ENCODE measurements at places on chromosomes 2 and 18.
A peak's percentile ranks its signal among the peaks of the same experiment; 100 is the strongest.

DNA sequence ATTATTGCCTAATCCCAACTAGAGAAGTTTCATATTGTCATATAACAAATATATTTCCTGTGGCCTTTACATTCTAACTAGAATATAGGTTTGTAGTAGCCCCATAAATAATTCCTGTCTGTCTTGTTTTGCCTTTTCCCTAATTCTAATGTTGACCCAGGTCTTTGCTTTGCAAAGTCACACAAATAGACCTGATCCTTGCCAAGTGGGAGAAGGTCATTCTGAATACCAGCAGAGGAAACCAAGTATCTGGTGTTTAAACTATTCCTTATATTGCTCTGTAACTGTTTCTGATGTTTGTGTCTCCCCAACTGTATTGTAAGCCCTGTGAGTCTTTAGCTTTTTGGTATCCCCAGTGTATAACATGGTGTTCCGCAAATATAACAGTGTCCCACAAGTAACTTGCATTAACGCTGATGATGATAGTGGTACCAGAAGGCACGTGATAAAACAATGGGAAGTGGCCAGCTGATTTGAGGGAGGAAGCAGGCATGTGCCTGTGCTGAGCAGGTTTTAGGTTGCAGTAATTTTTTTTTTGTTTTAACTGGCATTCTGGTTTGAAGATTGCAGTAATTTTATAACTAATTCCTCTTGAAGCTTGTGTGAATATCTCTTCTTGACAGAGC, 11.1 kb downstream of the HADHB start:
- no peak for DNase-seq

DNA sequence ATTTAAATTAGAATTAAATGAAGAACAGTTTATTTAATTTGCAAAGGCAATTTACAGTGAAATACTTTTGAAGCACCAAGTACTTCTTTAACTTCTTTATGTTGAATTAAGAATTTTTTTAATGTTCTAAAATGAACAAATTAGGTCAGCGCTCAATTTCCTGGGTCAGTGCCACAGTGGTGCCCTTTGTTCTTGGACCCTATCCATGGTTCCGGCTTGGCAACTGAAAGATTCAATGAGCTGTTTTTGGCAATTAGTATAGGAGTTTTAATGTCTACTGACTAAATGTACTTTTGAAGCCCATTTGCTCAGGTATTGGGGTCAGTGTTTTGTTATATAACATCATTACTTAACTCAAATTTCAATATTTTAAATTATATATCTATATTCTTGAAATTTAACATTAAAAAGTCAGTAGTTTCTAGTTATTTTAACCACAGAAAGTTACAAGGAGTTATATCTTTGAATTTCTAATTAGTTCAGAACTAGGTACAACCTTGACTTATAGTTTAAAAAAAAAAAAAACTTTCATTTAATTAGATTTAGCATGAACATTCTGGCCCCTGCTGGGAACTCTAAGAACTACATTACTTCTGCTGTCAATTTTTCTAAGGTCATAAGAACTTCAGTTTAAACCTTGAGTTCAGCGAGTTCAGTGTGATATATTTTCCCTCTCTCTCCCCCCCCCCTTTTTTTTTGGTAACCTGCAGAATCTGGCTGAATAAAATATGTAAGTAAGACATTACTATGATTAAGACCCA, 7.6 kb upstream of the MSTN start:
- no peak for DNase-seq

GRCh38 chr18:38792731-38793130, 1227.1 kb upstream of the CELF4 start:
- DNase-seq = no peak

- DNase-seq = no peak
Observed at GRCh38 chr2:236977852-236978398, 107.8 kb upstream of the COPS8 start.

DNA sequence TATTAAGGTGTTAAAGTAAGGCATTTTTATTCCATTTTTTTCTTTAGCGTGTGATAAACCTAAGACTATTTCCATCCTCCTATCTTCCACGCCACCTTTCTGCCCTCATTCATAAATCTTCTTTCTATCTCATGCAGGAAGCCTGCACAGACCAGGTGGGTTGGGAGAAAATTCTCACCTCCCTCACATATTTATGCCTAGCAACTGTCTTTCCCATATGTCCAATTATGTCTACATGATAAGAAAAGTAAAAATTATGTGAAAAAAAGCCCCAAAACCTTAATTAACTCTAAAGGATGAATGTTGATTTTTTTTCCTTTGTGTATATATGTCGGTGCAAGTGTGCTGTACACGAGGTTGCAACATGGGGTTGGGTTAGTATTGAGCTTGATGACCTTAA, 225.6 kb upstream of the GCFC2 start:
- no peak for DNase-seq

DNA sequence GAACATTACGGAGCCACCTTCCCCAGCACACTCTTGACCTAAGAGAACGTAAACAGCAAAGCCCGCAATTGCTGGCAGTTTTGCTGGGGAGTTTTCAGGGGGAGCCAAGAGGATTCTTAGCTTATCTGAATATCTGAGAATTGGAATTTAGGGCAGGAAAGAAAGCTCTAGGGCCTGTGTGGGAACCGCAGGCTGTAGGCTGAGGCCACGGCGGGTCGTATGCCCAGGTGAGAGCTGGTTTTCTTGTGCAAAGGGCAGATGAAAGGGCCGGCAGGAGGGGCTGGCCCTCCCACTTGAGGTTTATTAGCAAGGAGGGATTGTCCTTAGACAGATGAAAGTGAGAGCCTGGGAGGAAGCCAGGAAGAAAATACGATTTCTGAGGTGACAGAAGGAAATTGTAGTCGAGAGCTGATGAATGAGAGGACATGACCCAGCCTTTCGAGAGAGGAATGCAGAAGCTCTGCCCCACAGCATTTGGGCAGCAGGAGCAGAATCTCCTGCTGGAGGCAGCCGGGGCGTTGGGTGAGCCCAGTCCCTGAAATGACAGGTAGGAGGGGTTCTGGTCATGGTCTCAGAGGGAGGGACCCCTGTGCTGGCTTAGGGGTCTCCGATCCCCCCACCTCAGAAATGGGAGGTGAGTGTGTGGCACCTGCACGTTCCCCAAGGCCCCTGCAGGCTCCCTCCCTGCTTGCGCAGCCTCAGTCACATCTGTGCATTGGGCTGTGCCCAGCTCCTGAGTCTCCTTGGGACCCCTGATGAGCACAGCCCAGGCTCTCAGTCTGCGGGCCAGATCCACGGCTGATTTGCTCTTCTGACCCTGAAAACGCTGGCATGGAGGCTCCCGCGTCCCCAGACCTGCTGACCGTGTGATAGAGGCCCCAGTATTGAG, 61.1 kb downstream of the CABLES1 start:
- DNase-seq = no peak

- DNase-seq = no peak
Observed at GRCh38 chr2:69773206-69773605, 31.3 kb downstream of the ANXA4 start.

DNA sequence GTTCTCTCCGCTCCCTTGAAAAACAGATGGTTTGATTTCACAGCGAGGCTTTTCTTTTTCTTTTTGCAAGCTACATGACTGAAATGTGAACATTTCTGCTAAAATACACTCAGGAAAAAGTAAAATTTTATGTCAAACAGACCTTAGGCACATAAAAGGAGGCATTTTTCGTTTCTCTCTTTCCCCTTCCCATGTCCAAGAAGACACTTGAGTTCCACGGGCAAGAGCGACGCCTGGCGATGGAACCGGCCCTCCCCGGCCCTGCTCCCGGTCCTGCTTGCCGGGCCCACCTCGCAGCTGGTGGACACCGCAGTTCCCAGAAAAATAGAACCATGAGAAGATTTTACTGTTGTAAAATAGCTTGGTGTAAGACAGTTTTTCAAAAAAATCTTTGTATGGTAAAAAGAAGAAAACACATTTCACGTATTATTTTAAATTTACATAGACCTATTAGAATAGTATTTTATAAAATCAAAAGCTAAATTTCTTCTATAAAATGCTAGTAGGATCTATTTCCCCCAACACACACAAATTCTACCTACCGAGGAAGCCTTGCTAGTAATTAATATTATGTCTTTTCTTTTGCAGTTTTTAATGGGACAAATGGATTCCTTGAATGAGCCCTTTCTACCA, 2.3 kb upstream of the ALKAL2 start:
- DNase-seq = no peak

GRCh38 chr2:101356521-101356920, 30.8 kb downstream of the CREG2 start:
- DNase-seq = no peak

- no peak for DNase-seq
Observed at GRCh38 chr2:8993196-8993901, 10.1 kb downstream of the MBOAT2 start.

GRCh38 chr2:65662654-65663432, 230.4 kb upstream of the SPRED2 start:
- DNase-seq = no peak

DNA sequence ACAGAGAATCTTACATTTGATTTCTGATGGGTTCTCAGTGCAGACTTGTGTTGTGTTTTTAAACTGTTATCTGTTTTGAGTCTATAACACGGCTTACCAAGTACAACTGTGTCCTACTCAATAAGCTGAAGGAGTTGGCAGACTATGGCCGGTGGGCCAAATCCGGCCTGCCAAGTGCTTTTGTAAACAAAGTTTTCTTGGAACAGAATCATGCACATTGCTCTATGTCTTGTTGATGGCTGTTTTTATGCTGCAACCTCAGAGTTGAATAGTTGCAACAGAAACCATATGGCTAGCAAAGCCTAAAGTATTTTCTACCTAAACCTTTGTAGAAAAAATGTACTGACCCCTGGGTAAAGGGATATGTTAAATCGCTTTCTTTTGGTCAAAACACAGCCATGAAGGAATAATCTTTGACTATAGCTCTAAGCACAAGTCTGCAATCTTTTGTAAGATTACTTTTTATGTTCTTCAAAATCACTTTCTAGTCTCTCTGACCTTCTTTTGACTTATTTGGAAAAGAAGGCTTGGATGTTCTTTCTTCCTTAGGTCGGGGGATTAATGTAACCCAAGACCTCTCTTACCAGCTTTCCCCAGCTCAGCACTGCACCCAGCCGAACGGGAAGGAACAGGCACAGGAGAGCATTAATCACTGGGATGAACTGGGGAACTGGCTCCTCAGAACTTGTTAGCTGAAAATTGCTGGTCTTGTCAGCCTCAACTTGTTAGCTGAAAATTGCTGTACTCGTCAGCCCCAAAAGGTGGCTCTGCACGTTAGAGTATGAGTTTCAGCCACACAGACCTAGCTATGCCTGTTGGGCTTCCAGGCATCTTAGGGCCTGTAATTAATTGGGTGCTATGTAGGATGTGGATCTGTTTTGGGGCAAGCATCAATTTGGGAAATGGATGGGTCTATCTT, 75.4 kb downstream of the CD8B2 start:
- DNase-seq = no peak

- DNase-seq = no peak
Observed at GRCh38 chr2:220991972-220992371, 580.1 kb downstream of the EPHA4 start.

DNA sequence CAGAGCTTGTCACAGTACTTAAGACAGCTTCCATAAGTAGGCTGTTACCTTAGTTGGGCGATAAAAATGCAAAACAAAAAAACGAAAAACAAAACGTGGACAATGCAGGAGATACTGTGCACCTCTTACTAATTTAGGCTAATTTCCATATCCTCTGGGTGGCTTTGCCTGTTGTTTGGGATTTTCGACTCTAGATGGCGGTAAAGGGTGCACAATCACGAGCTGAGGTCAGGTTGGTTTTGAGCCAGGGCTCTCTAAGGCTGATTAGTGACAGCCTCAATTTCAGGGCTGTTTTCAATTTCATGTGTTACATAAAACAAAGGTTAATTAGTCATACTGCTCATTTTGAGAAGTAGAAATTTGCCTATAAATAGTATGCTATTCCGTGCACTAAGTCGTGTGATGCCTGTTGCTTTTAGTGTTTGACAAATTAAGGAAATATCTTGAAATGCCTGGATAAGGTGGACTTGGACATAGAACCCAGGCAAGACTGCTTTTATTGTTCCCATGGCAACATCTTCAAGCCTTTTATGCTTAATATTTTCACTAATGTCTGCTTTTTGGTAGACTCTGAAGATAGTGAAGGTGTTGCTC, 493.1 kb downstream of the SOCS6 start:
- DNase-seq = peak; percentile 35

- DNase-seq = no peak
Observed at GRCh38 chr2:79447463-79447862, 65.4 kb upstream of the CTNNA2 start.

DNA sequence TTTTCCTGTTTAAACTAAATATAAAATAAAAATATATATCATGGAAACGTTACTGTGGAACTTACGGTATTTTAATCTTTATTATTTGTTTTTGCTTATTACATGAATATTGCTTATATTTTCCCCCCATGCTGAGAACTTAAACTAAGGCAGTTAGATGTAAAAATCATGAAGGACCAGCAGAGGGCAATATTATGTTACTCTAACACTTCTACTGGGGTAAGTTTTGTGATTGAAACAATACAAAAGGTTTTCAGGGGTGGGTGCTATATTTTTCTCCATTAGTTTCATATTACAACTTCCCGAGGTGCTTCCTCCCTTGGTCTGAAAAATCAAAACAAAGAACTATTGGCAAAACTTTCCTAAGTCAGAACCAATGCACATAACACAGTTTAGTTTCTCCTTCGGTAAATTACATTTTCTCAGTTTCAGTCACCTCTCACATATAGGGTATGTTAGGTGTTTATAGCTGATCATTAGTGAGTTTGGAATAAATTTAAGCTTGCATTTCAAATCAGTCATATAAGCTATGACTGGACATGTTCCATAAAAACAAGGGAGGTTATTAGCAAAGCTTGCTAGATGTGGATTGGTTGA, 54.8 kb downstream of the ZNF407 start:
- no peak for DNase-seq

GRCh38 chr18:55455938-55456337, 132.1 kb downstream of the TCF4 start:
- DNase-seq = no peak

GRCh38 chr2:120983344-120983743, 247.7 kb downstream of the GLI2 start:
- no peak for DNase-seq

- DNase-seq = no peak
Observed at GRCh38 chr2:46383113-46383395, 85.8 kb downstream of the EPAS1 start.

DNA sequence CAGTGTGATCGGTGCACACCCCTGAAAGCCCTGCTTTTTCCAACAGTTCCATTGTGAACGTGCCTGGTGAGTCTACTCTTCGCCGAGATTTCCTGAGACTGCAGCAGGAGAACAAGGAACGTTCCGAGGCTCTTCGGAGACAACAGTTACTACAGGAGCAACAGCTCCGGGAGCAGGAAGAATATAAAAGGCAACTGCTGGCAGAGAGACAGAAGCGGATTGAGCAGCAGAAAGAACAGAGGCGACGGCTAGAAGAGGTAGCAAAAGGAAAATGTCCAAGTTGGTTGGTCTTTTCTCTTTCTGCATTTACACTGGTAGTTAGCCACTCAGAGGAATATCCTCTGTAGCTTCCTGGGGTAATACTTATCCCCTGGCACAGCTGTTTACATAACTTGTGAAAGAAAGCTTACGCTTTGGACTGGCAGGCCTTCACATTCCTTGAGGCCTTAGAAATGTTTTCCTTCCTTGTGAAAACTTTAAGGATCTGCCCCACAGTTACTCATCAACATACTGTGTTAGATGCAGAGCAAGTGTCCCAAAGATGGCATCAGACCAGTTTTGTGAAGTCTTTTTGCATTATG, 146.6 kb downstream of the MAP4K4 start:
- DNase-seq = no peak
